Stimulated activated CD8-positive, alpha-beta memory T cell treated with anti-CD3 and anti-CD28 coated beads, Interleukin-2, amount 100 ng/mL, for 1 hour (primary cell): ENCODE measurements at places on chromosomes 7 and 10.

- DNase-seq, result no peak
Observed at GRCh38 chr7:27586825-27587224, 75.9 kb downstream of the HIBADH start.

DNA sequence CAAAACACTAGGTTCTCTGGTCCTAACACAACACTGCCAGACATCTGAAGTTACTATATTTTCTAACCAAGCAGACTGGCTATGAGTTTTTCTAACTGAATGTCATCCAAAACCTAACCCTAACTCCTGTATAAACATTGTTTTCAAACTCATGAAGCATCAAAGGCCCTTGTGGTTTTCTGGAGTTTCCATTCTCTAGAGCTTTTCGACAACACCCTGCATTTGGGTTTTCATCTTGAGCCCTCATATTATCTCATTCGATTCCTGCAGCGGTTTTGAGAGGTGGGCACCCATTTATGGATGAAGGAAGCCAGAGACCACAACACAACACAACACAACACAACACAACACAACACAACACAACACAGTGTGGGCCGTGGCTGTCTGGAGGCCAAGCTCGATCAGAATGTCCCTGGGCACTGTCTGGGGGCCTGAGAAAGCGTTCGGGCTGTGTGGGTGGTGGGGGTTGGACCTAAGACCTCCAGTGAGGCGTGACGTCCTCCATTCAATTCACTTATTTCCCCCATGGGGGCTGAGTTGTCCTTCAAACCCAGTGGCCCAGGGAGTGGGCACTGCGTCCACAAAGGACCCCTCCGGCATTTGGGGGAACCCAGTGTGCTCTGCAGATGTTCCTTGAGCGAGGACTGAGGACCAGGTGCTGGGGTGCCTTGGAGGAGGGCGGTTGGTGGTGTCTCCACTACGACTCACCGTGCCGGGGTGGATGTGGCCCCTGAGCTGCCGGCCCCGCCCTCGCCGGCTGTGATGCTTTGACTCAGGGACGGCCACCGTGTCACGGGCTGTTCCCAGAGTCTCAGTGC is 490.4 kb downstream of the DNAJB6 start:
- DNase-seq, result no peak

- DNase-seq, result no peak
Observed at GRCh38 chr7:78783179-78783962, 670.1 kb downstream of the MAGI2 start.

- DNase-seq, result no peak
Observed at GRCh38 chr7:45027774-45028114, 27.7 kb downstream of the CCM2 start.

DNA sequence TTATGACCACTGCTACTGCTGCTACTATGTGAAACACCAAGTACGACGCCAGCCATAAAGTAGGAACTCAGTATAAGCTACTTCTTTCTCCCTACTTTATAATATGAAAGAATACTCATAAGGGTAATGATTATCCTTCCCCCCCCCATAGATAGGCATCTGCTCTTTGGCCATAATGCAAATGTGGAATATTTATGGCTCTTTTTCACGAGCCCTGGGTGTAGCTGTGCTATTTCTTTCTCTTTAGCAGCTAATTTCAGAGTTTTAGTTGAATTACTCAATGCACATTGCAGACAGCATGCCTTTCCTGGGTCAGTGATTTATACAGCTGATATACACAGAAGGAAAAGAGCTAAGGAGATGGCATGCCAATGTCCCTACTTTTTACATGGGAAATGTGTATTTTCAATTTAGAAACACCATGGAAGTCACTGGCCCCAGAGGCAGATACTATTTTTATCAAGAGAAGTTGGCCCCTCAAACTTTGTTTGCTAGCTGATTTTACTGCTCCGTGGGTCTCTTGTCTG is 234.1 kb upstream of the KIAA1217 start:
- DNase-seq, result no peak

GRCh38 chr7:122132341-122132740 is 11.7 kb downstream of the AASS start:
- DNase-seq, result no peak

DNA sequence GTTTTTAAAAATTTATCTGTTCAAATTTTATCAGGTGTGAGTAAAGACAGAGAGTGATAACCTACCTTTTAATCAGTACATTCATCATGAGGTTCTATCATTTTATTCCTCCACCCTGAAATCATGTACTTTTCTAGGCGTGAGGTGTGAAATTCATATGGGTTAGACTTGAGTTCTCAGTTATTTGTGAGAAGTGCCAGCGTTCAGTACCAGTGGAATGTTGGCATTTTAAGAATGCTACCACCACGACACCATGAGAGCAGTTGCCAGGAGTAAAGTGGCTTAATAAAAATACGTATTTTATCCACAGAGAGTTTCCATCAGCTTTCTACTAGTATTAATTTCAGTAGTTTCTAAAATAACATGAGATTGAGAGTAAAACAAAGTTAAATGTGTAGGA is 104.1 kb upstream of the FERD3L start:
- no peak for DNase-seq

GRCh38 chr10:87715552-87716347 is 56.1 kb downstream of the PAPSS2 start:
- DNase-seq, result no peak

DNA sequence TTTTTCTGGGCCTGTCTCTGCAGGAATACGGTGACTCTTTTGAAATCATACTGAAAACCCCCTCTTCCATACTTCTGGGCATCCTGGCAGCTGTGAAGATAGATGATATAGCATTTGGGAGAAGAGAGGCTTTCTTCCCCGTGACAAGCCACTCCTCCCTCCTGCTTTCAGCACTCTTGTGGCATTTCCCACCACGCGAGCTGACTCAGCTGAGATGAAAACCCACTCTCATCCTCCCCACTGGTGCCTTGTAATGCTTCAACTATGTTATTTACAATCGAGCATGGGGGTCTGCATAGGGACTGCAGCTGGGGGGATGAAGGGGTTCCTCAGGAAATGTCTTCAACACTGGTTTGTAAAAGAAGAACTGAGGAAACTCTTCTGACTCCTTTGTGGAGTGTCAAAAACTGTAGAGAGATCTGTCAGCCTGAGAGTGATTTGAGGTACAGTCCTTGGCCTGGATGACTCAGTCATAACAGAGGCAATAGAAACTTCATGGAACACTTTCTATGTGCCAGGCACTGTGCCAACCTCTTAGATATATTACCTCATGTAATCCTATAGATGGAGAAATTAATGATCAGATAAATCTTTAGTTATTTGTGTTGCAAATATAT is 1.7 kb upstream of the TBATA start:
- DNase-seq, result no peak

DNA sequence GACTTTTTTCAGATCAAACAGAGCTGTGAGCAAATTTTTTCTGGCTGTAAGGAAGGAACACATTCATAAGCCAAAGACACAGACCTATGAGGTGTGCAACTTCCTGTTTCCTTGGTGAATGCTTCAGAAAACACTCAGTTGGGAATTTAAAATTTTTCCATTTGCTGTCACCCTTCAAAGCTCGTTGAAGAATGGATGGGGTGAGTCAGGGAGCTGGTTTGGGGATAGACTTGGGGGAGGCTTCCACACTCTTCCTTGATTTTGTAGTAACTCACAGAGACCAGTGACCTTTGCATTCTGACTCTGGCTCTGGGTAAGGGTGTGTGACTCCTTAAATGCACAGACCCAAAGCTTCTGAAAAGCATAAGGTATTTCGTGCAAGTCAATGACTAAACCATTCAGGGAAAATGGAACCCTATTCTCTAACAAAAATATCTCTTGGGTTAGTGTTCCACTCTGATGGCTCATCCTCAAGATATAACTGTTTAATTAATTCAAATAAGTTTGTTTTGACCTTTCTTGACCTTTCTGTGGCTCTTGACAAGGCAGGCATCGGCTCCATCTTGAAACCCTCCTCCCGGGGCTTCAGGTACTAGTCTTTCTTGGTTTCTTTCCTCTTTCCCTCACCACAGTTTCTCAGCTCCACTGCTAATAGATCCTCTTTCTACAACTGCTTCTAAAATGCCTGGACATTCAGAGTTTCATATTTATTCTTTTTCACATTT is 227.8 kb upstream of the INHBA start:
- no peak for DNase-seq

GRCh38 chr7:125599387-125599786 is 669.8 kb upstream of the POT1 start:
- no peak for DNase-seq

DNA sequence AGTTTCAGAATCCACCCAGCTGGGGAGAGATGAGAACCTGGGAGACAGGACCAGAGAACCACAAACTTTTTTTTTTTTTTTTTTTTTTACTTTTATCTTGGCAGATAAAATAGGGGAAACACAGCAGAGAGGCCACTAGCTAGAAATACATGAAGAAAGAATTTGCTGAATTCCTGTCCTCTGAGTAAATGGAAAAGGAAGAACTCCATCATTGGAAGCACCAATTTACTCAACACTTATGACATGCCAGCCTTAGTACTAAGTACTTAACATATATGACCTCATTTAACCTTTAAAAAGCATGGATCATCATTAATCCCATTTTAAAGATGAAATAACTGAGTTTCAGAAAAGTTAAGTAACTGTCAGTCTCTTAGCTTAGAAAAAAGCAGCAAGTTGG is 343.0 kb upstream of the NPSR1 start:
- no peak for DNase-seq
